ENCODE measurements at places on chromosomes 6 and 20.

DNA sequence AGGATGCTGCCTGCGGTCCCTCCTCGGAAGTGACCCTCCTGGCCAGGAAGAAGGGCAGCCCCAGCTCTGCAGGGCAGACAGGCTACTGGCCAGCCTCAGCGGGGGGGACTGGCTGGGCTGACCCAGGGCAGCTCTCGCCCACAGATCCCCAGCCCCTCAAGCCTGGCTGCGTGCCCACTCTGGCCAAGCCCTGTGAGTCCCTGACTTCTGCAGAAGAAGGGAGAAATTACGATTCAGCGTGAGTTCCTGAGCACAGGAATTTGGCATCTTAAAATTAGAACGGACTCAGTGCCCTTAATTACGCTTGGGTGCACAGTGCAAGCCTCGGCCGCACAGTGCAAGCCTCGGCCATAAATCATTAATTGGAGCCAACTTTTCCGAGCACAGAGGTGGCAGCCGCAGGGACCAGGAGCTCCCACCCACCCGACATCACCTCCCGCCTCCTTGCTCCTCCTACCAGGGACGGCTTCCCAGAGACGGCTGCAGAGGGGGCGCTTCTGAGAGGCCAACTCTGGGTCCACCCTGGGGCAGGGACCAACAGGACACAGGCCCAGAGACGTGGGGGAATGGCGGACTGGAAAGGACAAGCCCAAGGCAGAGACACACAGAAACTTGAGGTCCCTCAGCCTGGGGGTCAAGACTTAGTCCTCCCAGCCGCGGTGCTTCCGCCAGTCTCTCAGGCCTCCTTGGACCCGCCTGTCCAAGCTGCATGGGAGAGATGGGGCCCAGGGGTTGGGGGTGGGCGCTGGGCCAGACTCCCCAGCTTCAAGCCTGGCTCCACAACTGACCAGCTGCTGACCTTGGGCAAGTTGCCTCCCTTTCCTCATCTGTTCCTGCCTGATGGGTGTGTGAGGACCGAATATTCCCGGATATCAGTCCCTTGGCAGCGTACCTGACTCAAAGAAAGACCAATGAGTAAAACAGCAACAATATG is 165.4 kb downstream of the TAF4 start:
- DNase-seq, result no peak

DNA sequence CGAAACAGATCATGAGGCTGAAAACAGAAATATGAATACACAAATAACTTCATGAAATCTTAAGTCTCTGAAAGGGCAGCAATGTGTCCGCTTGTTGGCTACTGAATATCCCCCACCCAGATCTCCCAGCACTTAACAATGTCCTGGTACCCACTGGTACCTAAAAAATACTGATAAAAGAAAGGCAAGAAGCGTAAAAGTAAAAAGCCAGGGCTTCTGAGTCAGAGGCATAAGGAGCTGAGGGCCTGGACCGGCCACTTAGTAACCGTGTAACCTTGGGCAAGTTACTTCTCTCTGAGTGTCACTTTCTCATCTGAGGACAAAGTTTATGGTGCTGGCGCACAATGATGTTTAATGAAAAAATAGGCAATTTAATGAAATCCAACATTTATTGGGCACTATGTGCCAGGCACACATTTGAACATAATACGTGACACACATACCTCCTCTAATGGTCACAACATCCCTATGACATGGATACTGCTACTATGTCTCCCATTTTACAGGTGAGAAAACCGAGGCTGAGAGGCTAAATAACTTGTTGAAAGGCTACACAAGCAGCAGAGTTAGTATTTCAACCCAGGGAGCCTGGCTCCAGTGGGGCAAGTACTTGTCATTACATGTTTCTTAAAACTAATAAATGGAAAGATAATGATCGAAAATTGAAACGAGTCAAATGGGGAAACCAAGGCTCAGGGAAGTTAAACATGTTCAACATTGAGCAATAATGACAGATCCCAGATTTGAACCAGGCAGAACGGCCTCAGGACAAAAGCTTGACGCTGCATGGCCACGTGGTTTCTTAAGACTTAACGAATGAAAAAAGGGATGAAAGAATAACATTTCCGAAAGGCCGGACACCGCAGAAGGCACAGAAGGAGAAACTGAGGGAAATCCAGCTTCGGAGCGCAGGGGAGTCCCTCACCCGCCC is 828 bp downstream of the TP53RK start:
- no peak for DNase-seq

GRCh38 chr20:22921595-22922421 is 113.3 kb upstream of the SSTR4 start:
- DNase-seq, result peak; percentile 44

GRCh38 chr6:11714116-11714797 is 64.3 kb downstream of the ADTRP start:
- no peak for DNase-seq

DNA sequence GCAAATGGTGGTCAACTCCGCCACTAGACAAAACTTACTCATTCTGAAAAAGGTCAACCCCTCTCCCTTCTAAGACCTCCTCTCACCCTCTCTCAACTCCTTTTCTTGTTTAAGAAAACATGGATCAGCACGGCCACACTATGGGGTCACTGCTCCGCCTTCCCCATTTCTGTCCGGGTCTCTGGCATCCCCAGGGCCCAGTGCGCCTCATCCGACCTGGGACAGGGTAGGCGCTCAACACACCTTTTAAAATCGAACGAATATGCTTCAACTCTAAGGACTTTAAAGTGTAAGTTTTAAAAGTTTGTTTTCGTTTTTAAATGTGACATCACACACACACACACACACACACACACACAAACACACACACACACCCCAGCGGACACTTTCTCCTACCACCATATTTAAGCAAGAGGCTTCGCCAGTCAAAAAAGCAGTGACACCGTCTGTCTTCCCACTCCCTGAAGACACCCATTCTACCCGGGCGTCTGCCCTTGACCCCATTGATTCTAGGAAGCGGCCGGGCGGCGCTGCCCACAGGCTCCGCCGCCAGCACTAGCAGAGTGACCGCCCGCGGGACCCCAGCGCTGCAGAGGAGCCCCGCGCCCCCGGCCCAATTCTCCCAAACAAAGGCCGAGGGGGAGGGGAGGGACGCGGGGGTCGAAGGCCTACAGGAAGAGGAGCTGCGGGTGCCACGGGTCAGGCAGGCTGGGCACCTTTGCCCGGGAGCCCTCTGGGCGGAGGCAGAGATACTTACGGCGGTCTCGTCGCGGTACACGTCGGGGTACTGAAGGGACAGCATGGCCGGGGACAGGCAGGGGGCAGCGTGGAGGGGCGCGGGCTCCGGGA is 568 bp downstream of the PREP start:
- no peak for DNase-seq

GRCh38 chr20:49859807-49860206 is 47.2 kb downstream of the SLC9A8 start:
- no peak for DNase-seq

GRCh38 chr6:104519566-104519965 is 340.2 kb downstream of the HACE1 start:
- DNase-seq, result no peak

GRCh38 chr6:15441215-15441868 is 195.5 kb downstream of the JARID2 start:
- peak; percentile 38 for DNase-seq

DNA sequence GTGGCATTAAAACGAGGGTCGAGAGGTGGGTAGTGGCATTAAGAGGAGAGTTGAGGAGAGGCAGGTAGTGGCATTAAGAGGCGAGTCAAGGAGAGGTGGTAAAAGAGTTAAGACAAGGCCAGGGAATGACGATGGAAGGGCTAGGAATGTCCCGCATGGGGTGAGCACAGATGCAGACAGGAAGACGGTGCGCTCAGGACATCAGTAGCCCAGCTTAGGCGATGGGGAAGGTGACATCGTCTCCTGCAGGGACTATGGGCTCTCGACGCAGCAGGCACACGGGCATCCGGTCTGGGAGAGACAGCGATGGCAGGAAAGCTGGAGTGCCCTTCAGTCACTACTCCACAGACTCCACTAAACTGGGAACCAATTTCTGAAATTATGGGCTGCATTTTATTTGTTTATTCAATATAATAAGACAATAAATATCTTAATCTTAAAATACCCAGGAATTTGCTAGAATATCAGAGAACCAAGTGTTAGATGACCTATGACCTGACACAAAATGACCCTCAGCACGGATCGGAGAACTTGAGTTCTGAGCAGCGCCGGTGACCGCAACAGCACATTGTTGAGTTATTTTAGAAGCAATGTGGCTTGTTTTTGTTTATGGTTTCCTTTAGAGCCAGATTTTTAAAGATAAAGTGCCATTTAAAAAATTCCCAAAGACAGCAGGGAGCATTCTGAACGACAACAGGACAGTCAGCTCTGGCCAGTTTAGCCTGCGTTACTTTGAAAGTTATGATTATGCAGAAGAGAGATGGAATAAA is 177.7 kb downstream of the SMOC2 start:
- no peak for DNase-seq
